Activated CD4-positive, CD25-positive, alpha-beta regulatory T cell treated with anti-CD3 and anti-CD28 coated beads, Interleukin-2, amount 50 U/mL, for 72 hours (primary cell): ENCODE measurements at places on chromosomes 2 and 18.

GRCh38 chr2:239587311-239587731, 186.5 kb upstream of the HDAC4 start:
- no peak for DNase-seq

DNA sequence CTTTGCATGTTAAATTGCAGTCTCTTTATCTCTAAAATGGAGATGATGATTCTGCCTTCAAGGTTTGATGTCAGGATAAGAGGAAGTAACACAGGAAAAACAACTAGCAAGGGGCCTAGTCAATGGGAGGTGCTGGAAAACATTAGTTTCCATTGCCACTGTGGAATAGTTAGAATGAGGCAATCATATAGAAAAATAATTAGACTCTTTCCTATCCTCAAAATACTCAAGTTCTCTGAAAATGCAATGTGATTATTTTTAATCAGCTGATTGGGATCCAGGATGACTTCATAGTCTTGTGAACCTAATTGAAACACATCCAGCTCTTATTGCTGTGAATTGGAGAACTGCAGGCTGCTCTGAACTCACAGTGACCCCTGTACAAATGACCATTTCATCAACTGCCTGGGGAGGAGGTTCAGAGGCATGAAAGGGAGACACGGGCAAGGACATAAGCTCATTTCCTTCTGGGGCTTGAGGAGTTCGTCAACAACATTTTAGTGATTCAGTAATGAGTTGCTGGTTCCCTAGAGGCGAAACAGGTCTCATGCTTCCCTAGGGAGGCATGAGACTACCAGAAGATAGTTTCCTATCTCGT, 422.5 kb downstream of the LPIN1 start:
- no peak for DNase-seq

- DNase-seq = no peak
These were observed 13.1 kb upstream of the CCNYL1 start for GRCh38 chr2:207698301-207698700.

GRCh38 chr2:130966775-130967490, 126.3 kb downstream of the FAM168B start:
- DNase-seq = no peak

- no peak for DNase-seq
These were observed 46.3 kb upstream of the STAM2 start for GRCh38 chr2:152221839-152222238.

- DNase-seq = no peak
These were observed 22.4 kb upstream of the CD28 start for GRCh38 chr2:203683932-203684556.

- DNase-seq = no peak
These were observed 8.2 kb downstream of the OR6B3 start for GRCh38 chr2:240045098-240045497.

DNA sequence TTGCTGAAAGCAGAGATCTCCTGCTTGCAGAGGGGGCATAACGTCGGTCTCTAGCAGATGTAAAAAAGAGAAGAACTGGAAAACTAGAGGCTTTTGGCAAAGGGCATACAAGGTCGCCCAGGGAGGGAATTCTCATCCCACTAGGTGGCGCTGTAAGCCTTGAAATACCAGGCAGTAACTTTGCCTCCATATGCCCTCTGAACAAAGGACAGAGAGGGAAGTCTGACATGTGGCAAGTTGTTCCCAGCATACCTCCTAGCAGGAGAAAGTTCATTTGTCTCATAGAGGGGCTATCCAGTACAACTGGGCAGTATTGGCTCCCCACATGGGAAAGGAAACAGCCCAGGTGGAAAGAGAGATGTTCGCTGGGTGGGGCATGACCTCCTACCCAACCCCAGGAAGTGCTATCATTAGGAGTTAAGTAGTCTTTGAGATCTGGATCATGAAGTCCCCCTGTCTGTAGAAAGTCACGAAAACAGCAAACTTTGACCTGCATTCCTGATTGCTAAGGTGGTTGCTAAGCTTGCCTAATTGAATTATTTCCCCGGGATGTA, 39.9 kb downstream of the STK17B start:
- peak; percentile 67 for DNase-seq

DNA sequence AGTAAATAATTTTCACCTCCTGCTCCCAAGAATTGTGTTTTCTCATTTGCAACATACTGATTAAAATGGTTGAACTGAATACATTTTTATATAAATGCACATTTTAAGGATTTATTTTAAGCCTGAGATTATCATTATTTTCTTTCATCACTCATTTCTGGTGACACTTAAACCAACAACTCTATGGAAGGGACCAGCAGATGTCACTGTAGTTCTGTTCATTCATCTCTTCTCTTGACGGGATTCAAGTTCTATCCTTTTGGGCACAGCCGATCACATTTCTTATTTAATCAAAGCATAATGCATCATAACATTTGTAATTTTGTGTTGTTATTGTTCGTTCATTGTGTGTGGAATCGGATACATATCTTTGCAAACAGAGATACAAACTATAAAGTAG, 417.9 kb downstream of the HRH4 start:
- DNase-seq = no peak

GRCh38 chr2:240960971-240961876, 37.2 kb upstream of the SNED1 start:
- DNase-seq = no peak

DNA sequence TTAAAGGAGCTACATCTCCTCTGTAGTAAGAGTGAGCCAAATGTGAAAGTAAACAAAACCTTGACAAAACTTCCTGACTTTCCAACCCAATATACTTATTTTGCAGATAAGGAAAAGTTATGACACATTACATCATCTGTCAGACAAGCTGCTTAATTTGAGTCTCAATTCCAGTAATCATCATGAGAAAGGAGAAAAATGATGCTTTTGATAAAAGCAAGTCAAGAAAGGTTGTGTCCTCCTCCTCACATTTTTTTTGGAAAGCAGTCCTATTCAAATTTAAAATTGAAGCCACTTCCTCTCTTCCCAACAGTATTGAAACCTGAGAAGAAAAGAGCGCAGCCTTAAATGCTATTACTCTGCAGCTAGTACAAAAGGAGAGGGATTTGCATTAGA, 519.6 kb downstream of the LRP1B start:
- no peak for DNase-seq

DNA sequence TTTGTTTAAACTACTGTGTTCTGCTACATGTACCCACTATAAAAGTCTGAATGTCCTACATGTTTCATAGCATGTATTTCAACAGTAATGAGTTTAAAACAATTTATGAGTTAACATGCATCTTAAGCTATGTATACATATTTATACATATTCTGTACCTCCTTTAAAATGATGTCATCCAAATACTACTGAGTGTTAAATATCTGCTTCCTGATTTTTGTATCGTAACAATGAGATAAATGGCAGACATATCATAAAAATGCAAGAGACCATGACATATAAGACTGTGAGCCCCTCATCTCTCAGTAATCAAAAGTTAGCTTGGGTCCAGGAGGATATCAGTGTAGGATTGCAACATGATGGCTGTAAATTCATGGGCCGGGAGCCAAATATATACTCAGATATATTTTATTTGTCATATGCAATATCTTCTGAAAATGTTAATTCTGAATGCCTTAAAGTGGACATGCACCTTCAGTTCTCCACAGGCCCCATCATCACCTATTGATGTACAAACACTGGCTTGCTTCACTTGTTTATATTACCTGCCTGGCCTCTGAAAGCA, 3.6 kb downstream of the COL5A2 start:
- DNase-seq = no peak

GRCh38 chr2:178718283-178718682, 88.9 kb downstream of the TTN start:
- no peak for DNase-seq

DNA sequence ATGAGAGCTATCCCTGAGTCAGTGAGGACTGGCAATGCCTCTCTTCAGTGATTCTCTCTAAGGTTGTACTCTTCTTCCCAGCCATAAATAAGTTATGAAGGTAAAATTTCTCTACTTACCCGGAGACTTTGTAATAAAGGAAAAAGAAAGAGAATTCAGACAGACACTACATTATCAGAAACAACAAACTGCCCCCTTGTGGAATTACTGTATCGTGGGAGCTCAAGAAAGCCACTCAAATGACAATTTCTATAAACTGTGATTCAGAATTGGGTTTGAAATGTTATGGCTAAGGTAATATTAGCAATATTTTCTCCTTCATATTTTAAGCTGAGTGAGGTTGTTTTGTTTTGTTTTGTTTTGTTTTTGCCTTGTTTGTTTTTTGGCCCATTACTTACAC, 155.8 kb upstream of the TANK start:
- DNase-seq = no peak

GRCh38 chr2:42060718-42061619, 13.1 kb downstream of the PKDCC start:
- DNase-seq = no peak

DNA sequence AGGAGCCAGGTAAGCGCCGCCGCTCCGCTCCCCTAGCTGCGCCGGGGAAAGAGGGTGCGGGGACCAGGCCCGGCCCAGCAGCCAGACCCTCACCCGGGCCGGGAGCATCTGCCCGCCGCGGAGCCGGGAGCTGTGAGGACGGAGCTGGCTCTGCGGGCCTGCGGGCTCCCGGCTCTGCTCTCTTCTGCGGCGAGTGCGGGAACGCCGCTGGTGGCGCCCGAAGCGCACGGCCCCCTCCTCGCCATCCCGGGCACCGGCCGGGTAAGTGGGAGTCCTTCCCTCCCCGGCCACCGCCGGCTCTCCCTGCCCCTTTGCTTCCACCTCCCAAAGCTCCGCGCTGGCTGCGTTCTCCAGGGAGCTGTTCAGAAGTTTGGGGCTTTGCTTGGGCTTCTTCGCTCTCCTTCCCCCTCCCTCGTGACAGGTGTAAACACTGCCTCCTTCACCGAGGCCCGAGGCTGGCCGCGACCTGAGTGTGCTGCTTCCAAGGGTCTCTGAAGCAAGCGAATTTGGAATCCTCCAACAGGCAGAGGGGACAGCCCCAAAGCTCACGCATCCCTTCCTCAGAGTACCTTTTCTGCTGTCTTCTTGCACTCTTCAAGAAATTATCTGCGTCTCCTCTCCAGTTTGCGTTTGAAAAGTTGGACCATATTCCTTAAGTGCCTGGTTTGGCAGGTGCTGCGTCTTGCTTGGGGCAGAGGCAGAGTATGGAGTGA, 632 bp downstream of the AFTPH start:
- DNase-seq = no peak

GRCh38 chr18:3449512-3450011, 410 bp upstream of the TGIF1 start:
- DNase-seq = peak; percentile 68

- no peak for DNase-seq
These were observed 290.7 kb upstream of the ID2 start for GRCh38 chr2:8391126-8391525.

DNA sequence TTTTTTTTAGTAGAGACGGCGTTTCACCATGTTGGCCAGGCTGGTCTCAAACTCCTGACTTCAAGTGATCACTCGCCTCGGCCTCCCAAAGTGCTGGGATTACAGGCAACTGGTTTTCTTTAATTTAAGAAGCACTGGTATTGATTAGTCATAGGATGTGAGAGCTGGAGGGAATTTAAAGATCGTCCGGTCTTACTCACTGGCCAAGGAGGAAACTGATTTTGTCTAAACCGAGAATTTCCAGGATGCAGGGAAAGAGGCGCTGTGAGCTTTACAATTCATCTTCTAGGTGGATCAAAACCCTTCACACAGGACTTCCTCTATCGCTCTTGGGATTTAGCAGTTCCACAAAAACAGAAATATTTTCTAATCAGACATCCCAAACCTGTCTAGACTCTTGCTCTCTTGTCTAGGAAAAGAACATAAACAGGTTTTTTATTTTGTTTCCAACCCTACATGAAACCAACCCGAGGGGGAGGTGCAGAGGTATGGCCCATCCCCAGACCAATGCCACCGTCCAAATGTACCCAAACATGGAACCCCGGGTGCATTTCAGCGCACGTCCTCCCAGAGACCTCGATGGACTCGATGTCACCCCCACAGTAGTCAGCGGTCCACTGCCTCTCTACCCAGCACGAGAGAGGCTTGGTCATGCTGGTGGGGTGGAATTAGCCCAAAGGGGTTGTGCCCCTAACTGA, 12.5 kb upstream of the TUBB6 start:
- DNase-seq = no peak

- peak; percentile 79 for DNase-seq
These were observed 35.6 kb upstream of the PNO1 start for GRCh38 chr2:68121873-68122679.

DNA sequence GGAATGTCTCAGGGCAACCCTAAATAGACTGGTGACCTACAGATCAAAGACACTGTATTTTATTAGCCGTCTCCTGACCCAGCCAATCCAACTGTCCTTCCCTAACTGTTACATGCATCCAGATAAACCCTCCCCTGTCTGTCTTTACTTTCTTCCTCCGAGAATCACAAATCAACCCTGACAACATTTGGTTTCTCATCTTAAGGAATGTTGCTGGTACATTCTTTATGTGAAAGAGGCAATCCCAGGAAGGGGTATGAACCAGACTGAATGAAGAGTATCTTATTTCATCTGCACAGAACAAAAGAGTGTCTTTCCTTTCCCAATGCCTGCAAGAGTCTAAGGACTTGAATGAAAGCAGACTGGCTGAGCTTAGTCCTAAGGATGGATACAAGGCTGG, 113.9 kb upstream of the LTBP1 start:
- no peak for DNase-seq

GRCh38 chr2:33135645-33136044, 188.9 kb downstream of the LTBP1 start:
- DNase-seq = no peak

- no peak for DNase-seq
These were observed 631.8 kb upstream of the SETBP1 start for GRCh38 chr18:44048846-44049245.

GRCh38 chr18:43744960-43745745, 467.9 kb upstream of the SYT4 start:
- DNase-seq = no peak

DNA sequence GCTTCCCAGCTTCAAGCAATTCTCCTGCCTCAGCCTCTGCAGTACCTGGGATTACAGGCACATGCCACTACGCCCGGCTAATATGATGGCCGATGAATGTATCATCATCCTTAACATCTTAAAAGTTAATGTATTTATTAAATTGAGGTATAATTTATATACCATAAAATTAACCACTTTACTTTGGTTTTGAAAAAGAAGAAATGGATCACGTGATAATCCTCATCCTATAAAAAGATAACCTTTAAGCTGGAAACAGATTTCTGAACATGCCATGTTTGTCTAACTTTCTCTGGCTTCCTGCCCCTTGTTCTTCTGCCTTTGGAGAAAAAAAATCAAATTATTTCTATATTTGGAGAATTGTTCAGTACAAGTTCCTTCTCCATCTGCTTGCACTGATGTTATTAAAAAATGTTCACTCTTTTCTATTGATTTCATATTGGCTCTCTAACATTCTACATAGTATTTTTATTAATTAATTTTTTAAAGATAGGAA, 57.0 kb upstream of the ACTR3 start:
- DNase-seq = no peak
